Stimulated activated CD4-positive, alpha-beta T cell treated with anti-CD3 and anti-CD28 coated beads, Interleukin-1b, Interleukin-23, amount 100 ng/mL, for 1 hour (primary cell): ENCODE measurements at places on chromosomes 7 and 10.

- no peak for DNase-seq
These were observed 9.5 kb downstream of the LMOD2 start for GRCh38 chr7:123665157-123665556.

GRCh38 chr10:58951746-58952145, 224.7 kb upstream of the PHYHIPL start:
- no peak for DNase-seq

DNA sequence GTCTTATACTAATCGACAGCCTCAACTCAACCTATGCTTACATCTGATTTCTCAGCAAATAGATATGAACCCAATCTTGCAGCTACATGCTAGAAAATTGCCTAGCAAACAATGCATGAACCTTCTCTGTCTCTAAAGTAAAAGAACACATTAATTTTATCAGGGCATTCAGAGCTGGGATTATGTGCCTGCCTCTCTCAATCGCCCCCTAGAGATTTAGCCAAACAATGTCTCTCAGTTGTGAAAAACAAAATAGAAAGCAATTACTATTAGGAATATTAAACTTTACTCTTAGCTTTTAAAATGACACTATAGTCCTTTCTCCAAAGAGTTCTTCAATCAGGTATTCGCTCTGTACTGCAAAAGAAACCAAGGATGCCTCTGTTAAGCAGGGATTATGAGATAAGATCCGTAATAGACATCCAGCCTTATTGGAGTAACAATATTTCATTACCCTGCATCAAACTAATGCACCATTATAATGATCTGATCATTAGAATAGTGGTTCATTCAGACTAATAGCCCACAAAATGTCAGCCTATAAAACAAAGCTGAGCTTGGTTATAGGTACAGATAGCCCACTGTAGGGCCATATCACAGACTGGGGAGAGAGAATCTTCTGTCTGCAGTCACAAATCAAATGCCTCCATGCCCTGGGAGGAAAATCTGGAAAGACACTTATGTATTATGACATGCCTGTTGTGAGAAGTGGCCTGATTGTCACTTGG, 736.9 kb downstream of the PARD3 start:
- DNase-seq: no peak

DNA sequence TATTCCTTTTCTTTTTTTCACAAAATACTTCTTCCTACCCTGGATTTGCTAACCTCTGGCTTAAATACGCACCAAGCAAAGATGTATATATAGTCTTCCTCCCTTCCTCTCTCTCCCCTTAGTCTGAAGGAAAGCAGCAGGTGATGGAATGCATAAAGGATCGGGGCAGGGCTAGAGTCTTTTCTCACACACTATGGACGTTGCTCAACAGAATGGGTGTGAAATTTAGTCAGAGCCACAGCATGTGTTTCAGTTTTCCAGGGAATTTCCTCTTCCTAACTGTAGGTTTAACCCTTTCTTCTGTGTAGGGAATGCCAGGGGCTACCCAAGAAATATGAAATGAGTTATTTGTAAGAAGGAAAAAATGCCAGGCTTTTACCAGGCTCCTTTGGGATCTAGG, 71.4 kb upstream of the NFKB2 start:
- no peak for DNase-seq

DNA sequence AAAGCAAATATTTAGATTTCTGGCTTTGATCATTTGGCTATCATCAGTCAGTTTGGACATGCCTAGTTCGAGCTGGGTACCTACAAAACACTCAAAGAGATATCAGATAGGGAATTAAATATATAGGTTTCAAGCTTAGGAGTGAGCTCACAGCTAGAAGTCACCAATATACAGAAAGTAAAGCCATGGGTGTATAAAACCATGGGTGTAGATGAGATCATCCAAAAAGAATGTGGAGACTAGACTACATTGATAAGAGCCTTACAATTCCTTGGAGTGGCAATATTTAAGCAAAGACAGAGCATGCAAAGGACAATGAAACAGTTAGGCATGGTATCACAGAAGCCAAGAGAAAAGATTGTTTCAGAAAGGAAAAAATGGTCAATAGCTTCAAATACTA, 7.2 kb upstream of the RALA start:
- no peak for DNase-seq

GRCh38 chr7:98058186-98058585, 48.5 kb upstream of the LMTK2 start:
- DNase-seq: no peak

- no peak for DNase-seq
These were observed 268.5 kb downstream of the DNAJB9 start for GRCh38 chr7:108838198-108838597.

DNA sequence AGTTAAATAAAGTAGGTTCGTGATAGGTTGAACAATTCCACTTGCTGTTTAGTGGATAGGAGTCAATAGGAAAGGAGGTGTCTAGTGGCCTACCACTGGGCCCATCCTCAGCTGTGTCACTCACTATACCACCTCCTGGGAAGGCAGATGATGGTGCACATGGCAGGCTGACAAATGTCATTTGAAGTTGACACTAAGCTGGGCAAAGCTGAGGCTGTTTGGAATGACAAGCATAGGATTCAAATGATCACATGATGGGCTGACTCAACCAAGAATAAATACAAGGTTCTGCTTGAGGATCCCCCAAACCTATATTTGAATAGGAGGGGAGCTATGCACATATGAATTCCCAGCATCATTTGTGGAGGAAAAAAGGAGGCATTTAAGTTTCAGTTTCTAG, 489.8 kb downstream of the RPS24 start:
- DNase-seq: no peak

GRCh38 chr7:100486111-100486636, 2.4 kb downstream of the NYAP1 start:
- no peak for DNase-seq

DNA sequence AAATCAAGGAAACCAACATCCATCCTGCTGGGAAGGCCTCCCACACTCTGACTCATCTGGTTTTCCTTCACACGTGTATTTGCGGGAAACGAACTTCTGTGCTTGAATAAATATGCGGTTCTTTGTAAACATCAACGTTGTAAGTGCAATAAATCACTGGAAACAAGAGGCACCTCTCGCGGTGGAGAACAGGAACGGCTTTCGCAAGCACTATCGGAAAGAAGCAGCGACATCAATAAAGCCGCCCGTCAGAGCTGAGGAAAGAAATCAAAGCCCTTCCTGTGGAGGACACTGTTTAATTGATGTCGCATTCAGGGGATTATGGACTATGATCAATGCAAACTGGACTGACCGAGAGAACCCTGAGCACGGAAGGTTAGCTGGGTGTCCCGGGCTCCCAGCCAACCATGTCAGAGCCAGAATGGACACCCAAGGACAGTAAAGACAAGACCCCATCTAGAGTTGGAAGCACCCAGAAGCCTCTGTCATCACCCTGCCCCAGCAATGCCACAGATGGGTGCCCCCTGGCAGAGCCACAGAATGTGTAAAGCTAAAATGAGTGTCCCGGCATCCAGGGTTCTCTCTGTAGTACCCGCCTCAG, 37.6 kb downstream of the OAT start:
- no peak for DNase-seq

GRCh38 chr7:123844712-123845219, at the start of gene HYAL4:
TSS of gene HYAL4 (plus strand) at chr7:123845169. CDS start at chr7:123868274, 23,105 bp downstream.
- no peak for DNase-seq

- DNase-seq: no peak
These were observed 508.5 kb upstream of the ZMIZ1 start for GRCh38 chr10:78560341-78560688.

DNA sequence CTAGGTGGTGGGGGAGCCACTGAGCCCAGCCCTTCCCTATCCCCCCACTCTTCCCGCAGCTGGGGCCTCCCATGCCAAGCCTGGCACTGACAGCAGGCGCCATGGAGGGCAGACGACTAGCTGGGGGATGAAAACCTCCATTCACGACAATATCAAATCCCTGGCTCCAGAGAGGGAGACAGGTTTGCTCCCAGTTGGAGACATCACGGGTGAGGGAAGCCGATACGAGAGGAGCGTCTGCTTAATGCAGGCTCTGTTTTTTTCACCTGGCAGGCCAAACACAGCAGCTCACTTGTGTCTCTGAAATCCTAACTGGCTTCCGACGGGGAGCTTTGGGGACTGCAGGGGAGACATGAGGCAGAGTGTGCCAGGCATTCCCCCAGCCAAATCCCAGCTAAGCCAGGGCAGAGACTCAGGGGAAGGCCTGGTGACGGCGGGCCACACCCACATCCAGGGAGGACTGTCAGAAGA, 307.4 kb upstream of the ZMIZ1 start:
- no peak for DNase-seq

- no peak for DNase-seq
These were observed 114.4 kb downstream of the MICU1 start for GRCh38 chr10:72511459-72511858.

GRCh38 chr7:45026984-45027773, 27.2 kb downstream of the CCM2 start:
- DNase-seq: no peak

- DNase-seq: no peak
These were observed 113.2 kb downstream of the CDC14C start for GRCh38 chr7:49037346-49038210.

GRCh38 chr10:133377025-133377817, 1.8 kb upstream of the PAOX start:
- DNase-seq: no peak

GRCh38 chr10:59337201-59337652, 25.1 kb downstream of the FAM13C start:
- no peak for DNase-seq

- no peak for DNase-seq
These were observed 7.8 kb upstream of the NMT2 start for GRCh38 chr10:15176269-15176668.

GRCh38 chr7:29194594-29195427, at the start of gene CHN2:
TSS of gene CHN2 (plus strand) at chr7:29194775.
- no peak for DNase-seq

GRCh38 chr7:148050492-148051158, 539.9 kb upstream of the C7orf33 start:
- DNase-seq: no peak

DNA sequence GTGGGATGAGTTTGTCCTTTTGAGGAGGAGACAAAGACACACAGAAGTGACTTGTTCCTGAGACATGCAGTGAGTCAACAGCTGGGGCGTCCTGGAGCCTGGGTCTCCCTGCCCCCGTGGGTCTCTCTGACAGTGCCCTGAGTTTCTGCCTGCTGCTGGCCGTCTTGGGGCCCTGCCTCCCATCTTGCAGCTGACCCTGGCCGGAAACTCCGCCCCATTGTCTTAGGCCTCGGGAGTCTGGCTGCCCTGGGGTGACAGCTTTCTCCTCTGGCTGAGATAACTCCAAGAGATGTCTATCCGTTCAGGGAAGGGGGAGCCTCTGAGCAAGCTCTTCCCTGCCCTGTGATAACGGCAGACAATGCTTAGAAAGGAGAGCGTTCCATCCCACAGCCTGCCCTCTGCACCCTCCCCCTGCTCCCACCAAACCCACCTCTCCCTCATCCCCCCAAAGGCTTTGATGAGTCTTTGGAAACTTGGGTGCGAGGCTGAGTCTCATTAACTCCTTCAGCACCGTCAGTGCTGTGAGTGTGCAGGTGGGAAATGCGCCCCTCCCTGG, 69.5 kb upstream of the PODXL start:
- no peak for DNase-seq

DNA sequence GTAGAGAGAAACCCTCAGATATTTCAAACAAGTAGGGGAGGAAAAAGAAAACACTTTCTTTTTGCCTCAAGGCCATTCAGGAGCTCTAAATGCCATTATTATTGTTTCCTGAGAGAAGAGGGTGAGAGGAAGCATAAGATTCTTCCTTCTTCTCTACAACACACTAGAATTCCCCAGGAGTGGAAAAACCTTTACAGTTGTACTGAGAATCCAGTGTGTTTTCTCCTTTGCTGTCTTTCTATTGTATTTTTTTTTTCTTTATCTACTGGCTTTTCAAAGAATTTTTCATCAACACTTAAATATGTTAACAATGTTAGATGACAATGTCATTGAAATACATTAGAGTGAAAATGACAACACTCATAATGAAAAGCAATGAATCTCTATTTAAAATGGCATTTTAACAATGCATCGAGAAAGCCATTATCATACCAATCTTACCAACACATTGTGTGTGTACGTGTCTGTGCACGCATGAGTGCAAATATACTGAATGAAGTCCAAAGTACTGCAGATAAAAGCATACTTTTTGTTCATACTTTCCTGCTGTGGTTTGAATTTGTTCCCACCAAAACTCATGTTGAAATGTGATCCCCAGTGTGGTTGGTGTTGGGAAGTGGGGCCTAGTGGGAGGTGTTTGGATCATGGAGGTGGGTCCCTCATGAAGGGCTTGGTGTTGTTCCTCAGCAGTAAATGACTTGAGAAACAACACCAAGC, 24.2 kb upstream of the MACC1 start:
- no peak for DNase-seq

DNA sequence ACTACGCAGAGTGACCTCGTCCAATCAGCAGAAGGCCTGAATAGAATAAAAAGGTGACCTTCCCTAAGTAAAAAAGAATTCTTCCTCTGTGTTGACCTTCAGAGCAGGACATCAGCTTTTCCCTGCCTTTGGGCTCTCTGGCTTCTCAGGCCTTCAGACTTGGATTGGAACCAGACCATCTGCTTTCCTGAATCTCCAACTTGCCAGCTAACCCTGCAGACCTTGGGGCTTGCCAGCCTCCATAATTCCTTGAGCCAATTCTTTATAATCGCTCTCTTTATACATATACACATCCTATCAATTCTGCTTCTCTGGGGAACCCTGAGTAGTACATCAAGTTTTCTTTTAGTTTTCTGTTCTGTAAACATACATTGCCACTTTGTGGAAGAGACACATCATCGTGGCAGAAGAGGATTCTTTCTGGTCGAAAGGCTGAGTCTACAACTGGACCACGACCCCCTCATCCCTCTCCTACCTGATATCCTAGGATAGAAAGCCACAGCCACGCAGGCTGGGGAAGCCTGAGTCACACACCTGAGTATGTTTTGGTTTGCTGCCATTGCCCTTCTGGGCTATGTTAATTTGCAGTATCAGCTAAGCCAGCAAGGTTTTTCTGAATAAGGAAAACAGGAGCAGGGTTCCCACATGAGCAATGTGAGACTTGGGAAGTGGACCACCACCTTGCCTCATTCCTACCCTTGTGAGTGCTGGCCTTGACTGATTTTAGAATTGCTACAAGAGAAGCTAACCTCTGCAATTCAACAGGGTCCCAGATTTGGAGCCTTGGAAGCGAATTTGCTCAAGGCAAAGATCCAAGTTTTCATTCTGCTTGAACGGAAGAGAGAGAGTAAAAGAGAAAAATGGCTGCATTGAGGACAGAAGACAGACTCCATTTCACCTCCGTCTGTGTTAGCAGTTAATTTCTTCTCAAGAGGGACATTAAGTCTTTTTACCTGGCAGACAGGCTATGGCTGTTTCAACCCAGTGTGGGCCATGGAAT, 445.2 kb upstream of the FZD8 start:
- no peak for DNase-seq

GRCh38 chr10:106980495-106981451, 183.7 kb downstream of the SORCS1 start:
- DNase-seq: no peak

DNA sequence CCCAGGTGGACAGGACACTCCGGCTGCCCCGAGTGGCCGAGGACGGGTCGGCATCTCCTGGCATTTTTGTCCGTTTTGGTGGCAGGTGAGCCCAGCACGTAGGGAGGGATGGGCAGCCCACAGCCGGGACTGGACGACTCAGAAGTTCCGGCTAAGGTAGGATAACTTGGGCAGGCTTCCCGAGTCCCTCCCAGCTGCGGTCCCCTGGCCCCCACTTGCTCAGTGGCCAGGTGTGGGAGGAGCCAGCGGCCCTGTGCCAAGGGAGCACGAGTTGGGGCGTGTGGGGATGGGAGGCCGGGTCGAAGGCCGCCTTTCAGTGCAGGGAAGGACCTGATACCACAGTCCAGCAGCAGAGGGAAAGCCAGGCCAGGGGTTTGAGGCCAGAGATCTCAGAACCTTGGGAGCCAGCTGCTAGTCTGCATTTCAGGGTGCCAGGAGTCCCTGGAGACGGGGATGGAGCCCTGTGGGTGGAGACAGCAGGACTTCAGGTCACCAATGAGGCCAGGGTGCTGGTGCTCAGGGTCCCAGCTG, 58.5 kb downstream of the PWWP2B start:
- no peak for DNase-seq
